Mammary epithelial cell (primary cell): ENCODE measurements at places on chromosomes 1 and 21. TPM values are rescaled to one million over a fixed set of nuclear protein-coding genes. Genes with fewer than 3 reads are reported as not detected.

- DNase-seq: peak; percentile 55
Measured at GRCh38 chr1:215273838-215274516, 191.4 kb downstream of the KCNK2 start.

GRCh38 chr1:184889902-184890301 lies 84.4 kb downstream of the NIBAN1 start:
- no peak for DNase-seq

DNA sequence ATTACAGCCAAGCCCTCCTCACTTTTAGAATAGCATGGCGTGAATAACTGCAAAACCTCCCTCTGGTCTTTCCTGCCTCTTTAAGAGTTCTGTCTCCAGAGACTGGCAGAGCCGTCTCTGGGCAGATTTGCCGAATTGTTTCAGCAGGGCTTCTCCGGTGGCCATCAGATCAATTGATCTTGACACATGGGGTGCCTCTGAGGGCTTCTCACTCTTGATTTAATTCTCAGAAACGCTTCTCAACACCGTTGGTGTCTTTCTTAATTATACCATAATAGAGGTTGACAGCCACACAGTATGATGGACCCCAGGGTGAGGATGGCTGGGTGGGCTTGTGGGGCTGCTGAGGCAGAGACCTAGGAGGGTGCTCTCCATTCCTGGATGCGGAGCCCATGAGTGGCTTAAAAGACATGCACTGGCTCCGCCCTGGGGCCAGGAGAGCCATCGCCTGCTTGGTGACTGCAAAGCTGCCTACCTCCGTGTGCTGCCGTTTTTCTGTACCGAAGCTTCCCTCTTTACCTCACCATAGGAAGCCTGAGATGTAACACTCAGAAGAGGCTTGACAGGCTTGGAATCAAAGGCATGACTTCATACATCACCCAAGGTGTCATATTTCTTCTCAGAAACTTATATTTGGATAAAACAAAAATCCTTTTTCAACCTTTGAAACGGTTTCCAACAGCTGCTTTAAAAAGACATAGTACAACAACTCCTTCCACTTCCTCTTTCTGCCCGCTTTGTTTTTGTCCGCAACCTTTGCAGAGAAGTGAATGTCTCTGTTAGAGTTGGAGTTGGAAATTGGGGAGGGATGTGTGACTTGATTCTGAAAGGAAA lies 82.9 kb downstream of the GALNT2 start:
- no peak for DNase-seq

DNA sequence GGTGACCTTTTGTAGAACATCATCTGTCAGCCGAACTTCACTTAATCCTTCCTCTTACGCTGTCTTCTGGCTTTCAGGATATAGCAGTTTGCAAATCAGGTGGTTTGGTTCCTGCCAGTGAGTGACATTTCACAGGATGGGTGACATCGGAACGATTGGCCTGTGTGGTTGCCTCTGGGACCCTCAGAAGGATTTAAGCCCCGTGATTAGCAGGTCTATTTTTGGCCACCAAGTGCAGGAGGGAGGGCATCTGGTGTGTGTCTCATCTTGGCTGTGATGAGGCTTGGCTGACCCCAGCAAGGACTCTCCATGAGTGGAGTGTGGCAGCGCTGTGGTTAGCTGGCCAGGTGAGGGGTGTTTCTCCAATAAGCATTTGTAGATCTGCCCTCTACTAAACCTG lies 407.6 kb upstream of the VAMP3 start:
- DNase-seq: no peak

- DNase-seq: no peak
Measured at GRCh38 chr21:35291973-35292627, 243.0 kb upstream of the RUNX1 start.

DNA sequence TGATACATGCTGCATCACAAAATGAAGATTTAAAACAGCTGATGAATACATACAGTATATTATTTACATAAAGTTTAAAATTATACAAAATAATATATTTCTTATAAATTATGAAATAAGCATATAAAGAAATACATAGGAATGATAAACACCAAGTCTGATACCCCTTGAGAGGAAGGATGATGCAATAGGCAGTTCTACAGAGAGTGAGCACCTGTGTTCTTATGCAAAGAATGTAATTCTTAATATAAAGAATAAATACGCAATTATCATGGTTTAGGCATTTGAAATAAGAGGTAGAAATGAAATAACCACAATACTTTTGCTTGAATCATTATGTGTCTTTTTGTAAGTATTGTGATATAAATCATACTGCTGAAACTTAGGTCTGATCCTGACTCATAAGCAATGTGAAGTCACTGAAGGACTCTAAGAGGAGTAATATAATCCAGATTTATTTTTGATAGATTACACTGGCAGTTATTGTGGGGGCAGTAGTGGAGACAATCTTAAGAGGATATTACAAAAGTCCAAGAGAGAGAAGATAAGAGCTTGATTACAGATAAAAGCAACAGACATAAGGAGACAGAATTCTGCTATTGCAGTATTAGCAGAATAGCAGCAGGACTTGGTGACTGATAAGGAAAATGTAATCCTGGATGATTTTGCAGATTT lies 39.0 kb downstream of the TTLL7 start:
- peak; percentile 27 for DNase-seq

GRCh38 chr1:19374083-19374801 lies 62.1 kb downstream of the SLC66A1 start:
- DNase-seq: no peak

DNA sequence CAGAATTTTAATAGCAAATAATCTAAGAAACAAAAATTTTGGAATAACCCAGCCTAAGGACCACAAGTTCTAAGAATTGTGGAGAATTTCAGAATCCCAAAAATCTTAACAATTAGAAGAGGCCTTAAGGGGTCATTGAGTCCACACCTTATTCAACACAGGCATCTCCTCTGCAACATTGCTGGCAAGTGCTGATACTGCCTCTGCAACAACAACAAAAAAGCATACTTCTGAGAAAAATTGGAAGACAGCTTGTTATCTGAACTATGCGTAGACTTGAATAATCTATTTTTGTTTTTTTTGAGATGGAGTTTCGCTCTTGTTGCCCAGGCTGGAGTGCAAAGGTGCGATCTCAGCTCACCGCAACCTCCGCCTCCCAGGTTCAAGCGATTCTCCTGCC lies 24.0 kb upstream of the SLC2A1 start:
- no peak for DNase-seq

DNA sequence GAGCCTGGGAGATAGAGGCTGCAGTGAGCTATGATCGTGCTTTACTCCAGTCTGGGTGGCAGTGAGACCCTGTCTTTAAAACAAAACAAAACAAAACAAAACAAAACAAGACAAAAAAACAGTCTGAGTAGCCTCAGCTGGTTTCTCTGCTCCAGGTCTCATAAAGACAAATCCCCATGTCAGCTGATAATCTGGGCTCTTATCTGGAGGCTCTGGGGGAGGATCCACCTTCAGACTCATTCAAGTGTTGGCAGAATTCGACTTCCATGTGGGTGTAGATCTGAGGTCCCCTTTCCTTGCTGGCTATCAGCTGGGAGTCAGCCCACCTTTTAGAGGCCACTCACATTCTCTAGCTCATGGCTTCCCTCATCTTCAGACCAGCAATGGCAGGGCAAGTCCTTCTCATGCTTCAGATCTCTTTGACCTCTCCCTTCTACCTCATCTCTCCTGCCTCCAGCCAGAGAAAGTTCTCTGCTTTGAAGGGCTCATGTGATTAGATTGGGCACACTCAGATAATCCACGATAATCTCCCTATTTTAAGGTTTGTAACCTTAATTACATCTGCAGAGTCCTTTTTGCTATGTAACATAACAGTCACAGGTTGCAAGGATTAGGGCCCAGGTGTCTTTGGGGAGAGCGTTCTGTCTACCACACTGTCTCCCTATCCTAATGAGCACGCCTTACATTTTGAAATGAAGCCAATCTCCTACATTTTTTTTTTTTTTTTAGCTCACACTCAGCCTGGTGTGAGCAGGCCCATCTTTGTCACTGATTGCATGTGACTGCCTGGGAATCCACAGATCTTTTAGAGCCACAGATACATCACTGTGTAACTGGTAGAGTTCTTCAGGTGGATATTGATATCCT lies 7.5 kb upstream of the PYCR2 start:
- no peak for DNase-seq

- DNase-seq: no peak
Measured at GRCh38 chr1:181486098-181486420, 2.7 kb downstream of the CACNA1E start.

DNA sequence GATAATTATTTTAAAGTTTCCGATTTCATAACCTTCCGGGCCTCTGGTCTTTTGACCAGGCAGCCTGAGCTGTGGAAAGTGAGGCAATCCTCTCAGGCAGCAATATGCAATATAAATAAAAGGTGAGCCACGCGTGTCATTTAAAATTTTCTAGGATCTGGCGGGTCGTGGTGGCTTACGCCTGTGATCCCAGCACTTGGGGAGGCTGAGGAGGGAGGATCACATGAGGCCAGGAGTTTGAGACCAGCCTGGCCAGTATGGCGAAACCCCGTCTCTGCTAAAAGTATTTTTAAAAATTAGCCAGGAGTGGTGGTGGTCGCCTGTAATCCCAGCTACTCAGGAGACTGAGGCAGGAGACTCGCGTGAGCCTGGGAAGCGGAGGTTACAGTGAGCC lies 546 bp upstream of the ZNF695 start:
- no peak for DNase-seq

DNA sequence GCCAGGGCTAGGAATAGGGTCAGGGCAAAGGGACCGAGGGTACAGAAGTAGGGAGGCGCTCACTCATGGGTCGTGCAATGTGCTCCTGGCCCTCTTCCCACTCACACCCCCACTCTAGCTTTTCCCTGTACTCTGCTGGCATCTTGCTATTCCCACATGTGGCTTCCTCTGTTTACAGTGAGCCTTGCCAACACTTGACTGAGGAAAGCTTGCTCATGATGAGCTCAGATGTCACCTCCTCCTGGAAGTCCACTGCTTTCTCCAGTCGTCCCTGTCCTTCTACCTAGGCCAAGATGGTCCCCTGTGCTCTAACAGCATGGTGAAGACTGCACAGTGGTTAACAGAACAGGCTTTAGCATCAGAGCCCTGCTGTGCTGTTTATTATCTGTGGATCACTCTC lies 8.0 kb upstream of the RIMS3 start:
- DNase-seq: no peak

DNA sequence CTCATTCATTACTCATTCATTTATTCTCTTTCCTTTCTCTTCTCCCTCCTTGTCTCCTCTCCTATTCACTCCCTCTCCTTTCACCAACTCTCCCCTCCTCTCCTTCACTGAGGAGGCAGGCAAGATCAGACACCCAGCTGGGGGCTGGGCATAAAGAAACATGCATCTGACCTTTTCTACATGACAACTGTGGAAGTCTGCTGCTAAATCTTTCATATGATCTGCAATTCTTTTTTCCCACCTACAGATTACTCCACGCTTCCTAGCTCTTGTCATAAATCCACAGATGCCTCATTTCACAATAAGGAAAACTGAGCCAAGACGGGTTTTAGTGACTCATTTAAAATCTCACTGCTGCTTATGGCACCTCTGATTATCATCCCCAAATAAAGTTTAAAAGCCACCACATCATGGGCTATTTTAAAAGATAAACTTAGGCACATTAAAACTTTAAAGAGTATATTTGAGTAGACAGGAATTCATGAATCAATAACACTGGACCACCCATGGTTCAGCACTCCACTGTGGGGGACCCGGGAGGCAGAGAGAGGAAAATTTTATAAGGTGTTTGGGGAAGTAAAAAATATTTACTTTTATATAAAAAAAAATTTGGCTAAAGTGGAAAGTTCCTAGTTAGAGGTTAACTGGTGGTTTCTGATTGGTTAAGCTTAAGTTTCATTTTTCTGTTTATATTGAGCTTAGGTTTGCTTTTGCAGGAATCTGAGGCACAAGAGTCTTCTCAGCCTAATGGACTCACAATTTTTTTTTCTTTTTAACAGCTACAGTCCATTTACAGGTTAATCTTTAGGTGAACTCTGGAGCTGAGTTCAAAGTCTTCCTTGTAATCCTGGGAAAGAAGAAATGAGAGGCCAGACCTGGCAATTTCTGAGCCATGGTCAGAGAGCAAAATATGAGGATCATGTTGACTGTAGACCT lies 55.8 kb upstream of the DNAH14 start:
- DNase-seq: peak; percentile 30

DNA sequence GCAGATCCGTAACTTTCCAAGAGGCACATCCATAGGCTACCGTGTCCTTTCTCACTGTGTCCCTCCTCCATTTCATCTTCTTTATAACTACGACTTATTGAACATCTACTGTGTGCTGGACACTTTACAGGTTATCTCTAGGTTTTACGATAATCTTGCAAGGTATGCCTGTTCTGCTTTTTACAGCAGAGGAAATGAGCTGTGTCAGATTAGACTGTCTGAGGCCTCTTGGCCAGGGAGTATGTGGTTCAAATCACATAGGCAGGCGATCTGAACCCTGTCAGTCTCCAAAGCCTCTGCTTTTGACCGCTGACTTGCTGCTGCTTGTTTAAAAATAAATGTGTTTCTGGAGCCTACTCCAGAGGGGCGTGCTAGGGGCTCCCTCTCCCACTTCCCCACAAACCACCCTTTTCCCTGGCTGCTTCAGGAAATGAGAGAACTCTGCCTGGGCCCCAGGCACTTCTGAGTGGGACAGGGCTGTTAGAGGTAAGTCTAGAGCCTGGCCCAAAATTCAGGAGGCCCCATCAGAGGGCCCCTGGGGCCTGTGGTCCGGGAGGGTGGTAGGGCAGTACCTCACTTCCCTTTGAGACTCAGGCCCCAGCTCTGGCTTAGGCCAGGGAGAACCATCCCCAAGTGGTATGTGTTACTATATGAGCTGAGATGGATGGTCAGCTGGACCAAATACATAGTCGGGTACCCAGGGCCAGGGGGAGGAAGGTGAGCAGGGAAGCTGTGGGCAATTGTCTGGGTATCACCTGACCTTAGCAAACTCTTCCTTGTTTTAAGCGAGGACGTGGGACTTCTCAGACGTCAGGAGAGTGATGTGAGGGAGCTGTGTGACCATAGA lies 4.4 kb downstream of the PSEN2 start:
- DNase-seq: no peak

- DNase-seq: peak; percentile 64
Measured at GRCh38 chr21:26844258-26845065, 747 bp downstream of the ADAMTS1 start.

- DNase-seq: no peak
Measured at GRCh38 chr1:161226320-161226711, 456 bp downstream of the TOMM40L start.

- DNase-seq: no peak
Measured at GRCh38 chr1:244354810-244355278, 96.9 kb downstream of the ADSS2 start.

GRCh38 chr21:20592463-20592862 lies 405.7 kb upstream of the NCAM2 start:
- no peak for DNase-seq

The OR2G6 gene
- total RNA-seq: not detected

The ACKR1 gene
- total RNA-seq: not detected in 2 replicates

The GUCA2A gene
- total RNA-seq: not detected

The SIPA1L2 gene
- total RNA-seq: 3.8 and 6.0 TPM in 2 replicates

The TRAPPC3 gene
- total RNA-seq: 73.2 TPM

The GJB5 gene
- total RNA-seq: 63.8 and 95.5 TPM in 2 replicates
